Right atrium auricular region (tissue), 2 donors: ENCODE measurements at places on chromosomes 13 and 19. TPM values are rescaled to one million over a fixed set of nuclear protein-coding genes. Genes with fewer than 3 reads are reported as not detected.
A peak's percentile ranks its signal among the peaks of the same experiment; 100 is the strongest.

- no peak overlapping the region for H3K27ac ChIP-seq
- H3K36me3 ChIP-seq, result no peaks in the 10 kb centered on the region
- no peaks in the 10 kb centered on the region for H3K27me3 ChIP-seq
- no peaks in the 10 kb centered on the region for H3K4me1 ChIP-seq
Measured at GRCh38 chr19:27846944-27847343, 1366.0 kb downstream of the UQCRFS1 start.

- no peak for DNase-seq
- no peak overlapping the region for H3K27ac ChIP-seq
- H3K4me3 ChIP-seq, result no peak overlapping the region
- no peaks in the 10 kb centered on the region for H3K36me3 ChIP-seq
- H3K4me1 ChIP-seq, result peaks cover 8% of the 10 kb centered on the region
Measured at GRCh38 chr19:952680-953444, 27.0 kb downstream of the ARID3A start.

GRCh38 chr13:110416131-110417025, 109.3 kb downstream of the COL4A2 start:
- H3K4me1 ChIP-seq, result no peaks in the 10 kb centered on the region
- H3K27ac ChIP-seq, result peak overlapping the region; percentile 93
- H3K4me3 ChIP-seq, result peak overlapping the region; percentile 16
- DNase-seq, result peak; percentile 77
- H3K27me3 ChIP-seq, result no peaks in the 10 kb centered on the region

GRCh38 chr19:1882089-1882785, 3.1 kb downstream of the ABHD17A start:
- H3K27ac ChIP-seq, result peak overlapping the region; percentile 83
- H3K27me3 ChIP-seq, result no peaks in the 10 kb centered on the region

- H3K27me3 ChIP-seq, result no peaks in the 10 kb centered on the region
- no peak overlapping the region for H3K4me3 ChIP-seq
- no peak overlapping the region for H3K27ac ChIP-seq
- DNase-seq, result peak; percentile 99
- no peaks in the 10 kb centered on the region for H3K36me3 ChIP-seq
- no peaks in the 10 kb centered on the region for H3K4me1 ChIP-seq
Measured at GRCh38 chr19:46542428-46543230, 47.0 kb upstream of the PNMA8B start.

Gene SUPT5H
- total RNA-seq, result 95.1 TPM

GRCh38 chr19:16227837-16228636, 30.3 kb downstream of the AP1M1 start:
- H3K27me3 ChIP-seq, result no peaks in the 10 kb centered on the region
- no peak overlapping the region for H3K4me3 ChIP-seq
- H3K4me1 ChIP-seq, result no peaks in the 10 kb centered on the region
- H3K36me3 ChIP-seq, result peaks cover 81% of the 10 kb centered on the region
- H3K27ac ChIP-seq, result no peak overlapping the region

Gene CBY2
- not detected for total RNA-seq

Gene ZNF556
- total RNA-seq, result not detected

DNA sequence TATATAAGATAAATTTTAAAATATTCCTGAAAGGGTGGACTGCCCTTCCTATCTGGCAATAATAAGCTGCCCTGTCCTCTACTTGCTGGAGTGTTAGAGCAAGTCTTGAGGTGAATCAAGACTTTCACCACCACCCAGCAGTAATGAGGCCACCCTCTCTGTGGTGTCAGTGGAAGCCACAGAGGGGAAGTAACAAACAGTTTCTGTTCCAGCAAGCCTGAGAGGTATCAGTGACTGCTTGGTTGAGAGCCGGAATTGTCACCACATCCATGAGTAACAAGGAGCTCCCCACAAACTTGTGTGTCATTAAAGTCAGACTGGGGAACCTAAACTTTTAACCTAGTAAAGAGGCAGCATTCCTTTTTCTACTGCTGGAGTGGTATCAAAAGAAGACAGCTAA, 532.7 kb upstream of the SPRY2 start:
- no peaks in the 10 kb centered on the region for H3K4me1 ChIP-seq
- H3K4me3 ChIP-seq, result no peak overlapping the region
- H3K27ac ChIP-seq, result no peak overlapping the region
- H3K27me3 ChIP-seq, result no peaks in the 10 kb centered on the region
